ENCODE measurements at places on chromosomes 7 and 10.

DNA sequence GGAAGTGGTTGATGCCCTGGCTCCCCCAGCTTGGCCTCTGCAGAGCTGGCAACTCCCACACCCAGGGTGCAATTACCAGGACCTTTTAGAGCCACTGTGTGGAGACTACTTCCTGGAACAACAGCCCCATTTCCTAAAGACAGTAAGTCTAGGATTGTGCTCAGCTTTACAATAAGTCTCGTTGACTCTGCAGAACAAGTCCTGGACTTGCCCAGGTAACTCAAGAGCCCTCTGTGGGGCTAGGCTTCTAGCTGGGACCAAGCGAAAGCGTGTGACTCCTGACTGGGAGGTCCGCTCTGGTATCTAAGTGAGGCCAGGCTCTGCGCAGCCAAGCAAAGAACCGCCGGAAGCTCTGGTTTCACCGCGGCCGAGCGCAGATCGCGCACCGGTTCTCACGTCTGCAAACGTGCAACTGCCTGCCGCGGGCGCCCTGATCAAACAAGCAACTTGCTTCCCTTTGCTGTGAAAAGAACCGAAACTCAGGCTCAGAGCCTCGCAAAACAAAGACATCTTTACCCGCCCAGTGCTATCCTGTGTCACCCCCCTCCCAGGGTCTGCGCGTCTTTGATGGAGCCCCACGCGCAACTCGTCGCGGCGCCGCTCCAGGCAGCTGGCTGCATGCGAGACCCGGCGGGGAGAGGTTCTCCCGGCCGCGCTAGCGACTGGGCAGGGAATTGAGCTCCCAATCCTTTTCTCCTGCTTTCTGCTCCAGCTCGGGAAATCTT lies 4.4 kb upstream of the PDLIM1 start:
- DNase-seq = peak; percentile 46

GRCh38 chr10:96747734-96748550 lies 27.6 kb upstream of the PIK3AP1 start:
- DNase-seq = peak; percentile 43

DNA sequence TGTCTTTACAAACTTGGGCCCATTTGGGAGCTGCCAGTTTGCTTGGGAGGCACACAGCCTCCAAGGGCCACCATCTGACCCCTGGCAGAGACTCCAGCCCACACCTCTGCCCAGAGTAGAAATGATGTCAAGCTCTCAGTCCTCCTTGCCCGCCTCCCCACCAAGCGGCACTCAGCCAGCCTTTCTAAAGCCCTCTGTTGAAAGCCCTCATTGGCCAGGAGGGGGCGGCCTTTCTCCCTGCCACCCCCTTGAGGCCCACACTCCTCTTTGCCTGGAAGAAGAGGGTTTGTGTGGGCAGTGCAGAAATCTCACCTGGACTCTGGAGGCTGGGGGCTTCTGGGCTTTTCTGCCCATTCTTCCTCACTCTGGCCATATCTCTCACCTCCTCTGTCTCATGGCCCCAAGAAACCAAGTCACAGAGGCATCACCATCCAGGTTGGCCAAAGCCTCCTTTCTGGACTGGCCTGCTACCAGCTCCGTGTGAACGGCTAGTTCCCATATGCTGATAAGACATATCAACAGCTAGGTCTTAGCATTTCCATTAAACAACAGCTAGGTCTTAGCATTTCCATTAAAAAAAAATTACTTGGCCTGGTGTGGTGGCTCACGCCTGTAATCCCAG lies 36.1 kb downstream of the UBTD1 start:
- peak; percentile 62 for DNase-seq

GRCh38 chr7:74709880-74710671 lies 52.6 kb downstream of the GTF2I start:
- DNase-seq = no peak

DNA sequence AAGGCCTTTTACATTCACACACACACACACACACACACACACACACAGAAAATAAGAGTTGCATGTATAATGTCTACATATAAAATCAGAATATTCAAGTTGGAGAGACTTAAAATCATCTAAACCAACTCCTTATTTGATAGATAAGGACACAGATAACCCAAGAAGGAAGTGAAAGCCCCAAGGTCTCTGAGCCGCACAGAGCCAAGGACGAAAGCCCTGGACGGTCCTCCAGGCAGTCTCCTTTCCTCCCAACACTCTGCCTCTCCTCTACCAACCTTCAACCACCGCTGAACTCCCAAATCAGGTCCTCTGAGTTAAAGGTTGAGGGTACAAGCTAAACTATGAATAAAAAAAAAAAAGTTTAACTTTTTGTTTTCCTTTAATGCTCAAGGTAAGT lies 28.2 kb downstream of the UBE2H start:
- no peak for DNase-seq

- no peak for DNase-seq
Measured at GRCh38 chr10:95121904-95122303, 52.6 kb upstream of the CYP2C8 start.

GRCh38 chr7:80581486-80582260 lies 56.8 kb upstream of the CD36 start:
- DNase-seq = no peak

GRCh38 chr7:116209561-116210070 lies 723 bp upstream of the TES start:
- DNase-seq = no peak

- no peak for DNase-seq
Measured at GRCh38 chr10:13862546-13863233, 275.9 kb downstream of the PRPF18 start.

DNA sequence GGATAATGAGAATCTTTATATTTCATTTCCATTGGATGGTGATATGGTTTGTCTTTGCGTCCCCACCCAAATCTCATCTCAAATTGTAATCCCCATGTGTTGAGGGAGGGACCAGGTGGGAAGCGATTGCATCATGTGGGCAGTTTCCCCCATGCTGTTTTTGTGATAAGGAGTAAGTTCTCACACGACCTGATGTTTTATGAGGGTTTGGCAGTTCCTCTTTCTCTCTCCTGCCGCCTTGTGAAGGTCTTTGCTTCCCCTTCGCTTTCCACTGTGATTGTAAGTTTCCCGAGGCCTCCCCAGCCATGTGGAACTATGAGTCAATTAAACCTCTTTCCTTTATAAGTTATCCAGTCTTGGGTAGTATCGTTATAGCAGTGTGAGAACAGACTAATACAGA lies 59.4 kb downstream of the MTPN start:
- no peak for DNase-seq

- DNase-seq = no peak
Measured at GRCh38 chr7:18132811-18133210, 105.2 kb upstream of the PRPS1L1 start.

GRCh38 chr10:13758312-13758711 lies 171.5 kb downstream of the PRPF18 start:
- DNase-seq = no peak

DNA sequence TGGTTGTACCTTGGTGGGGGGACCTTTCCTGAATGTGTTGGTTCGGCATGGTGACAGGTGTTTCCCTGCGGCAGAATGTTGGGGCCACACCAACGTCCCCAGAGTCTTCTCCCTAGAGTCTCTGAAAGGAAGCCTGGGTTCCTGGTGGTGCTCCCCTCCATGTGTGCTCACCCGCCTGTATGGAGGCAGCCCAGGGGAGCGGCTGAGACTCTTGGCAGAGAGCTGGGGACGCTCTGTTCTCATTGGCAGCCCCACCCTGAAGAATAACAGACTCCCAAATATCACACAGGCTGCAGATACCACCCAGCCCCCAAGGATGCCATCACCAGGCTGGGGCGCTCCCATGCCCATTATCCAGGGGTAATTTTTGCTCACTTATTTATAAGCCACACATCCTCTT lies 34.8 kb downstream of the CHST12 start:
- no peak for DNase-seq

DNA sequence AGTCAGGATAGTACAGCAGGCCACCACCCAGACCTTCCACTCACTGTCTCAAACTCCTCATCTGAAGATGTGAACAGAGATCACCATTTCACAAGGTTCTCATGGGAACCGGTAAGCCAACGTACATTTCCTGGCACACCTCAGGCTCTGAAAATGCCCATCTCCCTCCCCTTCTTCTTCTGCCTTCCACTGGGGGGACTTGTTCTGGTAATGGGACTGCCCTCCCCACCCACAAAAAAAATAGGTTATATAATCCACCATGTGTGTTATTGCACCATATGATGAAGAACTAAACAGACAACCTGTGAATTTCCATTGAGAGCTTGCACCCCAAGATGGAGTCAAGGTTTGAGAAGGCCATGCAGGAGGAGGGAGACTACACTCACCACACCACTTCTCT lies 42.1 kb upstream of the IKZF1 start:
- DNase-seq = no peak

GRCh38 chr10:103724771-103725170 lies 130.6 kb downstream of the SH3PXD2A start:
- no peak for DNase-seq

DNA sequence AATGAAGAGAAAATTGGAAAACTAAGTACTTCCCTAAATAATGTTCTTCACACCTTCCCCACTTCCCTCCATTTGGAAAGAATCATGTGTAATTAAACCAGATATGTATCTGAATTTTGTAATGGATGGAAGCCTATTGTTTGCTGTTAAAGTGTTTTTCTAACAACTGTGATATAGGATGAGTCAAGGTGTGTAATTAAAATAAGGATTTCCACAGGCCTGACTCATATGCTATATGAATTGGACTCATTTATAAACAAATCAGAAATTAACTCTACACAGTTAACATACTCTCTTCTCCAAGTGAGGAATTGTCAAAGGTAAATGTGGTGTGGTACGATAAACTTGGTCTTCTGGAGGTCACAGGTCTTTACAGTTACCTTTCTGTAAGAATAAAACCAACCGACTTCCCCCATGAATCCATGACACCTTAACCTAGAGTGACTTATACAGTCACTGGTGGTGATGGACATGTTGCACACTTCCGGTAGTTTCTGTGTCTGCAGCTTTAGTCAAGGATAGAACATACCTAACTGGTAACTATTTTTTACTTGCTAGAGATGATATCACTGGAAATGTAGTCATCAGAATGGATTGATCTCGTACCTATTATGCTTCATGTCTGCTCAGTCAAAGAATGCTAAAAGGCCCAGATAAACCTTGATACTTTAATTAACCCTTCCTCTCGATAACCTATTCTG lies 12.8 kb downstream of the PNLIPRP3 start:
- DNase-seq = no peak

GRCh38 chr10:31207636-31208035 lies 111.4 kb upstream of the ZEB1 start:
- DNase-seq = no peak

- DNase-seq = no peak
Measured at GRCh38 chr10:49170632-49171325, 17.4 kb downstream of the TMEM273 start.

DNA sequence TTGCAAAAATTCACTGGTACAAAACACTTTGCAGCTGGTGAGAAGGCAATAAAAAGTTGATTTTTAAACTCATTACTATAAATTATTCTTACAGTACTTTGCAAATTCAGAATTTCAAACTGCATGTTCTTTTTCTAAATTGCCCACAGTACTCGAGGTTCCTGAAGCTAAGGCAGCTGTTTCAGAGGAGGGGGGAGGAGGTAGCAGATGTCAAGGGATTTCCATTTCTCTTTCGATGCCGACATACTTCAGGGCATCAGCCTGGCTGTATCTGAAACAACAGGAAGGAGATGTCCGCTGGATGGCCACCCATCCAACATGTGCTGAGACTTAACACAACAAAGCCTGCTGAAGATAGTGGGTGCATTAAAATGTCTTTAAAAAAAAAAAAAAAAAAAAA lies 76.7 kb downstream of the EZH2 start:
- DNase-seq = no peak

DNA sequence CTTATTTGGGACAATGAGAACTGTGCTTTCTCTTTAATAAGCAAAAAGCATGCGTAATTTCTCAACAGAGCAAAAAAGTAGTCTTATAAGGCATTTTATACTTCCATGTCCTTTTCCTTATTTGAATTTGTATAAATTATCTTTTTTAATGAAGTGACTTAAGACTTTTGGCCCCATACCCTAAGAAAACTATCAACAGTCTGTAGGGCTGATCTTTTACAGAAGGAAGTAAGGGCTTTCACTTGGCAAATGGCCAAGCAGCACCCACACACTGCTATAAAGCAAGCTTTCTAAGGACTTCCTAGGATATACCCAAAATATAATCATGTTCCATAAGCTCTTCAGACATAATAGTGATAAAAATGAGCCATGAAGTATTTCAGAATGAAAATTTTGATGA lies 3.4 kb downstream of the CRPPA start:
- no peak for DNase-seq

- no peak for DNase-seq
Measured at GRCh38 chr10:31479752-31480151, 160.7 kb downstream of the ZEB1 start.

GRCh38 chr10:18860631-18861240 lies 187.9 kb upstream of the MALRD1 start:
- DNase-seq = no peak

GRCh38 chr10:28478646-28479045 lies 54.3 kb upstream of the WAC start:
- no peak for DNase-seq

DNA sequence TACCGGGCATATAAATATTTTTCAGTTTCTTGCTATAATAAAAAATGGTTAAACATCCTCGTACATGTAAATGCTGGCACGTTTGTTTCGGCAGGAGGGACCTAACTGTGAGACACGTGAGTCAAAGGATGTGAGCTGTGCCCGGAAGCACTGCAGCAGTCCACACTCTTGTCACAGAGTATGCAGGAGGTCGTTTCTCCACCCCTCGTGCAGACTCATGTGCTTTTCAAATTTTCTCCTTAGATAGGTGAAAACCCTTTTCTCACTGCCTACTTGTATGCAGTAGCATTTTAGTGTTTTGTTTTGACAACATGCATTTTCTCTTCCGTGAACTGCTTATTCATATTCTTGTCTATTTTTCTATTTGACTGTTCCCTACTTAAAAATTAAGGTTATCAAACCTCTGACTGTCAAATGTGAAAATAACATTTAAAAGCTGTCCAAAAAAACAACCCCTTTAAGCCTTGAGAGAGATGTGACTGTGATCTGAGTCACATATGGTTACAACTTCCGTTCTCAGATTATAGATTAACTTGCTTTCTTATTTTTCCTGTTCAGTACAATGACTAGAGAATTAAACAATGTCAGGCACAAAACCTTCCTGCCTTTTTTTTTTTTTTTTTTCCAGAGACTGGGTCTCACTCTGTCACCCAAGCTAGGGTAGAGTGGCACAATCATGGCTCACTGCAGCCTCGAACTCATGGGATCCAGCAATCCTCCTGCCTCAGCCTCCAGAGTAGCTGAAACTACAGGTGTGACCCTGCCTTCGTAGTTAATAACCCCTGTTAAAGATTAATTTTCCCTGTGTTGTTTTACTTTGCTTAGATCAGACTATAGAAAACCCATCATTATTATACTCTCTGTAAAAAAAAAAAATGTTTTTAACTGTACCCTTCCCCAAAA lies 45.1 kb downstream of the DPY19L1 start:
- no peak for DNase-seq

GRCh38 chr10:85647741-85648140 lies 718.9 kb downstream of the GRID1 start:
- no peak for DNase-seq

DNA sequence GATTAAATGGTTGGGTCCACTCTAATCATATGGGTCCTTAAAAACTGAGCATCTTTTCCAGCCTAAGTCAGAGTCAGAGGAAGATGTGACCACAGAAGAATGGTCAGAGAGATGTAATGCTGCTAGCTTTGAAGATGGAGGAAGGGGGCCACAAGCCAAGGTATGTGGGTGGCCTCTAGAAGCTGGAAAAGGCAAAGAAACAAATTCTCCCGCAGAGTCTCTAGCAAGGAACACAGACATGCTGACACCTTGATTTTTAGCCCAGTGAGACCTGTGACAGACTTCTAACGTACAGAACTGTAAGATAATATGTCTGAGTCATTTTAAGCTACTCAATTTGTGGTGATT lies 1.5 kb upstream of the EXOC6 start:
- DNase-seq = no peak

GRCh38 chr10:108434559-108435252 lies 1270.2 kb upstream of the SORCS1 start:
- no peak for DNase-seq
